Astrocyte of the spinal cord (primary cell): ENCODE measurements at places on chromosomes 1 and 21.
A peak's percentile ranks its signal among the peaks of the same experiment; 100 is the strongest.

DNA sequence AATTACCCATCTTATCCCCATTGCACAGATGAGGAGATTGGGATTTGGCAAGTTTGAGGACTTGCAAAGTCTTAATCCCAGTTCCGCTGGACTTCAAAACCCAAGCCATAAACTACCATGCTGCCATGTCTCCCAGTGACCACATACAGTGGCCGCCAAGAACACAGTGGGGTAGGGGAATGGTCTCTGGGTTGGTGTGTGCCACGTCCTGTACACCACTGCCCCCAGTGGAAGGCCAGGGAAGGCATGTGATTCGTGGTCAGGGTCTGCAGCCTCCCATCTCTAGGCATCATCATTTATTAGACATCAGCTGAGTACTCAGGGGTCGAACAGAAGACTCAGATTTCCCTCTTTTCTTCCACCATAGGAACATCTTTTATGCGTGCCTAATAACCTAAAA lies 76.0 kb downstream of the MAN1C1 start:
- DNase-seq: no peak

DNA sequence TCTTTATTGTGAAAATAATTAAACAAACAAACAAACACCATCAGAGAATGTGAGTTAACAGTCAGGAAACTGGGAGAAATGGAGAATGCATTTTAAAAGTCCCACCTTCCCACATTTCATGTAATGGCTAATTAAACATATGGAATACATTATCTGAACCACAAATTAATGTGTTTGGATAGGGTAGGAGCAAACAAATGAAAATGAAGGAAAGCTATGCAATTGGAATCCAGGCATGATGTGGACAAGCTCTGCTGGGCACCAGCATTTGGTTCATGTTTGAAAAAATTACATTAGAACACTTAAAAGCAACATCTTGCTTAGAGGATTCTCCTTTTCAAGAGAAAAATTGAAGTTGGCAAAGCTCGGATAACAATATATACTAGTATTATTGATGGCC lies 628.1 kb downstream of the LMO4 start:
- peak; percentile 40 for DNase-seq

- no peak for DNase-seq
Measured at GRCh38 chr1:28229996-28230395, 2.8 kb downstream of the DNAJC8 start.

DNA sequence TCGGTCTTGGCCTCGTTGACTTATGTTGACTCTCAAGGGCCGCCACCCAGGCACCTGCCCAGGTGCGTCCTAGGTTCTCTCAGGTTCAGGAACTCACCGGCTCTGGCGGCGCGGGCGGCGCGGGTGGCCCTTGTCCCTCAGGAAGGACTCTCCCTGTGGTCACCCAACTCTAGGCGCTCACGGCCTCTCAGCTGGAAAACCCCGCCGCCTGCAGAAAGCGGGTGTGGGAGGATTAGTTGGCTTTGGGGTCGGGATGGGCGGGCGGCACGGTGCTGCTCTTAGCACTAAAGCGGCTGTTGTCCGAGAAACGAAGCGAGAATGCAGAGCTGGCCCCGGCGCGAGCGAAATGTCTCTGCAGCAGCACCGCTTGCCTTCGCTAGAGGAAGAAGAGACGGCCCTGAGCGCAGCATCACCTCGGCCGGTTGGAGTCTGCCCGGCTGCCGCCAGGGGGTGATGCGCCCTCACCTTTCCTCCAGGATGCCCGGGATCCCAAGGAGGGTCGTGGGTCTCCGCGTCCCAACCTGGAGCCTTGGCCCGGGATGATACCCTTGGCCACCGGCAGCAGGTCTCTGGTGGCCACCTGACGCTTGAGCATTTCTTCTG lies 8.1 kb upstream of the TADA1 start:
- DNase-seq: peak; percentile 33

- DNase-seq: no peak
Measured at GRCh38 chr1:226549937-226550671, 1.5 kb downstream of the STUM start.
